ENCODE measurements at places on chromosomes 1 and 21. TPM values are rescaled to one million over a fixed set of nuclear protein-coding genes. Genes with fewer than 3 reads are reported as not detected.

Gene SLC37A1
- 3.1 TPM for total RNA-seq

Gene SLC16A4
- total RNA-seq: 33.7 TPM

Gene KIF14
- total RNA-seq: 9.0 TPM

Gene RORC
- total RNA-seq: not detected

Gene MASP2
- 0.15 TPM for total RNA-seq

Gene APCS
- total RNA-seq: not detected

Gene PRPF38A
- 20.3 TPM for total RNA-seq

Gene ESPN
- 1.2 TPM for total RNA-seq

Gene RPE65
- total RNA-seq: not detected

Gene SPOCD1
- total RNA-seq: 3.9 TPM

Gene ALPL
- total RNA-seq: 0.47 TPM

Gene TRIM17
- total RNA-seq: not detected
